ENCODE measurements at places on chromosomes 11 and 22.

DNA sequence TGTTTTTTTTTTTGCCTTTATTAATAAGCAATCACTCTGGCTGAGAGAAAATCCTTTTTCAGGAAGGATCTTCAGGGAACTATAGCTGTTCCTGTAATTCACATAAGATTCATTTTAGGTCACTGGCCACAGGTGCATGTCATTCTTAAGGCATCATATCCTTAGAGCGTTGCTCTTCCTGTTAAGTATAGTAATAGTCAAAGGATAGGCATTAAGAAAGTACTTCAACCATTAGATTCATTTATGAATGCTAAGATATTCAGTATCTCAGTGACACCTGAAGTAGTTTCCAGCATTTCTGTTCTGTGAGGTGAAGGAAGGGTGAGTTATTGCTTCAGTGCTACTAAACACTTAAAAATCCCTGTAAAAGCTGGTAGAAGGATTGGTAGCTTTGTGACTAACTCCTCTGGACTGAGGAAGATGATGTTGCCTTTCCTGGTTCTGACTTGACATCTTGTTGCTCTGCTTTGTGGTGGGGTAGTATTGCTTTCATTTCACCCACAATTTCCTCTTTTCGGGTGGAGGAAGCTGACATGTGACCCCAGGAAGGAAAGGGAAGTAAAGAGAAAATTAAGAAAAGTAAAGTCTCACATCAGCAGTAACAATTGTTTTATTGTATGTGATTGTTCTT is 34.7 kb downstream of the RNF169 start:
- DNase-seq: no peak

- no peak for DNase-seq
Observed at GRCh38 chr11:84549217-84549616, 1077.9 kb downstream of the DLG2 start.

GRCh38 chr22:25654676-25655075 is 87.3 kb upstream of the MYO18B start:
- no peak for DNase-seq

DNA sequence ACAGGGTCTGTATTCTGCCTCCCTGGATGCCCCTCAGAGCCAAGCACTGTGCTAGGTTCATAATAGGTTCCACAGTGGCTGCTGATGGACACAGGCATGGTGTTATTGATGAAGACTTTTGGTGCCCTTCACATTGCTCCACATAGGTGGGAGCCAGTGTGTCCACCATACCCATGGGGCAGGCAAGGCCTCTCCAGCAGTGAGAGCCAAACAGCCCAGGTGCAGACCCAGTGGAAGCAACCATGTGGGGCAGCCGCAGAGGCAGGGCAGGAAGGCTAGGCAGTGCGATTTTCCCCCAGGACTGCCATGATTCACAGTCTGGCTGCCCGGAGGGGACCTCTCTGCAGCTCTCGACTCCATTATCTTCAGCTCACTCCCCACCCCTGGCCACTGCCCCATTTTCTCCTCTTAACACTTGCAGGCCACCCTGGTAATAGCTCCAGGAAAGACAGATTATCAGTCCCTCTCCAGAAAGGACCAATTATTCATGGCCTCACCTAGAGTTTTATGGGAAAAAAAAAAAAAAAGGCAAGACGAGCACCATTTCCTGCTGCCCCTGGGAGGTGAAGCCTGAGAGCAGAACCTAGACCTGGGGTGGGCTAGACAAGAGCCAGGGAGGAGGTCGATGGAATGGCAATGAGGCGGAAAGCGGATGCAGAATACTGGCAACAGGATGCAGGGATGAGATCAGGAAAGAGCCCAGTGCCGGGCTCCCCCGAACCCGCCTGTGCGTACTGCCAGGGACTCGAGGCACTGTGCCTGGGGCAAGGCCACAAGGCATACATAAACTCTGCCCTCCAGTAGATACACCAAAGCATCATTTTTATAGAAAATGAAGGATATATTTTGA is 343.0 kb upstream of the NCAM1 start:
- no peak for DNase-seq

GRCh38 chr11:2825261-2825888 is 60.2 kb downstream of the CDKN1C start:
- DNase-seq: no peak

DNA sequence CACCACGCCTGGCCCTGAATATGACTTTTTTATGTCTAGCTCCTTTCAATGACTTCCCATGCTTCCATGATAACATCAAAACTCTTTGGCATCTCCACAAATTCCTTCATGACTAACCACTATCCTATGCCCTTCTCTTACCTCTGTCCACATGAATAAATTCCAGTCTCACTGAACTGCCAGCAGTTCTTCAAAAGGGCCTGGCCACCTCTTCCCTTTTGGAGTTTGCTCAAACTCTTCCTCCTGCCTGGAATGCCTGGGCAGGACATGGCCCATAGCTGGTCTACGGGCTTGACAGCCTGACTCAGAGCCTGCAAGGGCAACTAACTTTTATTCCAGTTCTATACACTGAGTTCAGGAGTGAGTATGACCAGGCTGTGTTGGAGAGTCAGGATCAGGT is 41.8 kb upstream of the ZBTB16 start:
- no peak for DNase-seq

DNA sequence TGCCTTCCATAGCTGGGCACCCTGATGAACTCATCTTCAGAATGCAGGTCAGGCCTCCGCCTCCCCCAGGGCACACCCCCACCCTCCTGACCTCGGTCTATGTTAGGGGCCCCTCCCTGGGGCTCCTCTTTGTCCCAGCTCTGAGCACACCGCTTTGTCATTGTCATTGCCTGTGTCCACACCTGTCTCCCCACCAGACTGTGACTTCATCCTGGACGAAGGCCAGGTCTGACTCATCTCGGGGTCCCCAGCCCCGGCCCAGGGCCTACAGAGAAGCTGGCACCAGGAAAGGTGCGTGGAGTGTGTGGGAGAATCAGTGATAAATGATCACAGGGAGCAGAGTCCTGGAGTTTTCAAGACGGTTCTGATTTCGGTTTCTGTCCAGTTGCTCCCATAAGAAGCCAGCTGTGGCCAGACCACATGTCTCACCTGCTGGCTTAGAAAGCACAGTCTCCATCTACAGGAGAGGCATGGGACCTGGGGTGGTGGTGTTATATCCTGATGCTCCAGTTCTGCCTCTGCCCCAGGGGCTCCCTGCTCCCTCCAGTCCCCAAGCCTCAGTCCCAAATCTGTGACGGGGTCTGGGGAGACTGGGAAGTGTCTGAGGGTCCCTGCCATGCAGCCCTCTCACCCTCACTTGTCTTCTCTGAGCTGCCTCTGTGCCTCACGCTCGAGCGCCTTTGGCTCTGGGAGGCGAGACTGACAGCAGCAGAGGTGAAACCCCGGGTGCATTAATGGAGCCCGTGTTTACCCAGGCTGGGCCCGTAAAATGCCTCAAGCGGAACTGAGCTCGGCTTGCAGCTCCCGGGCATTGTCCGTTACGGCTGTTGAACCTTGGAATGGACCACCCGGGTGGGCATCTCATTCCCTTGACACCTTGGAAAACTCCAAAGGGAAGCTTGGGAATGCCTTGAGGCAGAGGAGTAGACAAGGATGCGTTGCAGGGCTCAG is 85.5 kb upstream of the WNT11 start:
- no peak for DNase-seq

DNA sequence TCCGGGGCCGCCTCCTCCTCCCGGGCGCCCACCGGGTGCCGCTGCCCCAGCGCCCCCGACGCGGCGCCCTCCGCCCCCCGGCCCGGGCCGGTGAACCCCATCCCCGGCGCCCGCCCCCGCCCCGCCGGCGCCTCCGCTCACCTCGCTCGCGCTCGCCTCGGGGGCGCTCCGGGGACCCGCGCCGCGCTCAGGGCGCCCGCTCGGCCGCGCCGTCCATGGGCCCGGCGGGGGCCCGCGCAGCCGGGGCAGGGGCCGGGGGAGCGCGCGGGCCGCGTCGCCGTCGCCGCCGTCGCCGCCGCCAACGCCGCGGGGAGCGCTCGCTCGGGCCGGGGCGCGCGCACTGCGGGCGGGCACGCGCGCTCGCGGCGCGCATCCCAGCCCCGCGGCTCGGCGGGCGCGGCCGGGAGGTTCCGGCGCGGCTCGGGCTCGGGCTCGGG is 293 bp downstream of the DUSP8 start:
- DNase-seq: no peak

DNA sequence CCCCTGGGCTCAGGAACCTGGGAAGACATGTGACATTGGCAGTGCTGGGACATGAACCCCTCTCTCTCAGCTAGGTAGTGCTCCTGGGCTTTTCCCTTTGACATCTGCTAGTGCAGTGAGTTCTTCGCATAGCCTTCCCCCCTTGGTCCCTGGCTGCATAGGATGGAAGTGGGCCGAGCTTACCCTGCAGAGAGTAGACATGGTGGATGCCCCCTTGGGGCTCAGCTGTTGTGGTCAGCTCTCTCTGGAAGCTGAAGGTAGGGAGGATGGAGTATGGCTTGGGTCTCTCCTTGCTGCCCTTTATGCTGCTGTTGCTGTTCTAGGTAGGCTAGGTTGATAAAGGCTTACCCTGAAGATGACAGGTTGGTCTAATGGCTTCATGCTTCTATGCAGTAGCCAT is 92.1 kb downstream of the ZBTB16 start:
- no peak for DNase-seq

GRCh38 chr22:30637701-30638114 is 2.1 kb downstream of the SLC35E4 start:
- no peak for DNase-seq

GRCh38 chr22:23750367-23750713 is 572 bp downstream of the ZNF70 start:
- DNase-seq: no peak

GRCh38 chr11:131754671-131755070 is 384.3 kb downstream of the NTM start:
- no peak for DNase-seq

DNA sequence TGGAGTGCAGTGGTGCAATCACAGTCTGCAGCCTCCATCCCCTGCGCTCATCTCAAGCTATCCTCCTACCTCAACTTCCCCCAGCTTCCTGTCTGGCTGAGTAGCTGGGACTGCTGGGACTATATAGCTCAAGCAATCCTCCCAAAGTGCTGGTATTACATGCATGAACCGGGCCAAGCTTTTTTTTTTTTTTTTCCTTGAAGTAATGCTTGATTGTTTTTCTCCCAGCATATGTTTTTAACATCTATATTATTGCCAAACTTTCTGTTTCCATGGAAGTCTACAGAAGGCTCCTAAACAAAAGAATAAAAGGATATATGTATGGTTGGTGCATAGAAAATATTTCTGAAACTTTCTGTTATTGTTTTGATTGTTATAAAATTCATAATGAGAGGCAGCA is 853.6 kb downstream of the KCNA4 start:
- no peak for DNase-seq

GRCh38 chr11:122853971-122854446 is 15.7 kb downstream of the CRTAM start:
- no peak for DNase-seq

DNA sequence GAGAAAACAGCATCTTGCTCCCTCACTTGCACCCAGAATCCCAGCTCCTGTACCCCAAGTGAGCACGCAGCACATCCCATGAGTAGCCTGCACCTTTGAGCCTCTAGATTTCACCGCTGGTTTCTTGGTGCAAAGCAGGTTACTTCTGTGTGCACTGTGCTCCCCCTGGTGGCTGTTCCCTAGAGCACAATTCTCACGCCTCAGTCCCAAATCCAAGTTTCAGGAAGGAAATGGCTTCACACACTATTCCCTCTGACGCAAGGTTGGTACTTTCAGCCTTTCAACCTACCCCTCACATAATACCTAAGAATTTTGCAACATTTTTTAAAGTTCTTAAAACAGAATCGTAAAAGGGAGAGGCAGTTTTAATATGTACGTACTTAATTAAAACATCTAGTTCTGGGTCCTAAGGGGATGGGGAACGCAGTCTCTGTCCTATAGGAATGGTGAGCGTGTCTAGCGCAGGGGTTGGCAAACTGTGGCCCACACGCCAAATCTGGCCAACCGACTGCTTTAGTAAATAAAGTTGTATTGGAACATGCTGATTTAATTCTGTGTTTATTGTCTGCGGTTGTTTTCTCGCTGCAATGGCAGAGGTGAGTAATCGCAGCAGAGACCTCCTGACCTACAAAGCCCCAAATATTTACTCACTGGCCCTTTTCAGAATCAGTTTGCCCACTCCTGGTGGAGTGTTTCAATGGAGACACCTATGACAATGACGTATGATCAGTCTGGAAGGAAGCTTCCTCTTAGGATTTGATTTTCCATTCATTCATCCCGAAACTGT is 27.5 kb downstream of the DHCR7 start:
- no peak for DNase-seq

GRCh38 chr11:111718436-111718835 is 47.8 kb downstream of the PPP2R1B start:
- no peak for DNase-seq

DNA sequence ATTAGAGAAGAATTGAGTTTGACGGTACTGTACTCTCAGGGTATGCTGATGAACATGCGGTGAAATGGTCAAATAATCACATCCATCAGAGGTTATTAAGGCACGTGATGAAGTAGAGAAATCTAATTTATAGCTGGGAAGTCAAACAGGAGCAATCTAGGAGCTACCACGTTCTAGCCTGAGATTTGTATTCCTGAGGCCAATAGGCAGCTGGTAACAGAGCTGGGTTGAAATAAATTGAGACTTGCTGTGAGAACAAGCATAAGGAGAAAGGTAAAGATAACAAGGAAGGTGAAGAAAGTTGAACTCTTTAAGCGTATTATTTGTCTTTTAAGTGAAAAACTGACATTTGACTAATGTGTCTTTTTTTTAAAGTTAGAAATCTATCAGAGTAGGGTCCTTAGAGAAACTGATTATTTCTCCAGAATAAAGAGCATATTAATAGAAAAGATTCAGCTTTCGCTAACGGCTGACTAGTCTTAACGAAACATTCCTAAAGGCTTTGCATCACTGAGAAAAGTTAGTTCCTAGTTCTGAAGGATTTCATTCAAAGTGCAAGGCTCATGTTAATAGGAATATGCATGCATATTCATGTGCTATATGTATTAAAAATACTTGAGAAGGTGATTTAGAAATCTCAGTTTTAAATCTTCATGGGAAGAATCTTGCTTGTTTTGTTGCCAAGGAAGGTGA is 5.2 kb upstream of the WEE1 start:
- no peak for DNase-seq

GRCh38 chr22:36934418-36935312 is 21.2 kb downstream of the CSF2RB start:
- DNase-seq: no peak

DNA sequence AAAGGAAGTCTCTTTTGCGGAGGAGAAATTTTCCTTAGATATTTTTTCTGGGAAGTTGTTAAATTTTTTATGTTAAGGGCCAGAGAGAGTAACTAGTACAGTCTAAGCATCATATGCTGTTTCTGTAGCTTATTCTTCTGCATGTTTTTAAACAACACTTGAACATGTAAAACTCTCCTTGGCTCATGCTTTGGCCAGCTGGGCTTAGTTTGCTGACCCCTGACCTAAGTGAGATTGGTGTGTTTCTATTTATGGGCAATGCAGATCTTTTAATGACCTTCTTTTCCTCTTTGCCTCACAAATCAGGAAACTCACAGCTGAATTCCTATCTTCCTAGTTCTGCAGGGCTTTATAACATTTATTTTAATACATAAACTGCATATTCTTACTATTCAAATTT is 942.5 kb downstream of the OPCML start:
- no peak for DNase-seq

GRCh38 chr11:85517272-85517671 is 109.9 kb downstream of the DLG2 start:
- DNase-seq: no peak

GRCh38 chr22:27799015-27799826 is 2.3 kb downstream of the MN1 start:
- no peak for DNase-seq

Data from hypothalamus (tissue), 51 donors.